ENCODE measurements at places on chromosomes 4 and X.

DNA sequence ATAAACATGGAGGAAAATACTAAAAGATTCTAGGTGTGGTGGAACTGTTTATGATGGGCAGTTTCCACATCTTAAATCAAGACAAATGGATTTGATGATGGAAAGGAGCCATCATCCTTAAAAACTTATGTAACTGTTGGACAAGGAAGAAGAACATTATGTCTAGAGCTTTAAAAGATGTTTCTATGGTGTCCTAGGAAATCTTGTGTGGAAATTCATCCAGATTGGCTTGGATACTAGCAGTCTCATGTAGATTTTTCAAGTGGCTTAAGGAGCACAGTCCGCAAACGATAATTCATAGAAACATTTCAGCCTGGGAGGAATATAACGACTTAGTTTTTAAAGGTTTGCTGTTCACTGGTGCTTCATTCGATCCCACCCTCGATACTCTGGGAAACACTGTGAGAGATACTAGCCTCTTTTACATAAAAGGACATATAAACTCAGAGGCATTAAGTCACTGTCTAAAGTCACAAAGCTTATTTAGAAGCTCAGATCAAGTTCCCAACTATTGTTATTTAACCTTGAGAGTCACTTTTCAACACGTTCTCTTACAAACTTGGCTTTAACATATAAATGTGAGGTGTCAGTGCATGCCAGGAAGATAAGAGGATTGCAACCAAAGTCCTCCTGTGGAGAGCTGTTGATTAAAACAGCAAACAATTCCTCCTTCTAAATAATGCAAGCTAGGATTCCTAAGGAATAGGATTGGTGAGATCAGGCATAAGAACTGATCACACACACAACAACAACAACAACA lies 135.7 kb upstream of the SCML1 start:
- DNase-seq, result no peak

DNA sequence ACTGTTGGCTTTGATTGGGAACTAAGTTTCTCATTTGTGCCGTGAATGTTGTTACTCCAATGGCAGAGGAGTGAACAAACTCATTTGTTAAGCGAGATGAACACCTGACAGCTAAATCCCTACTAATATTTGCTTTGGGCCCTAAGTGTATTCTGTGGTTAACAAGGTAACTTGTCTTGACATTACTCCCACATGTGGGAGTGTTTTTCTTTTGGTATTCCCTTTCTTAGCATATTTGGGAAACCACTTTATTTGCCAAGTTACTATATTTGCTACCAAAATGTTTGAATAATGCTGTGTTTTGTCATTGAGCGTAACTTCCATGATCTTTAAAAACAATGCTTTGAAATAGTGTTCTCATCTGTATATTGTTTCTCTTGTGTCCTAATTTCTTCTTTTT lies 82.5 kb downstream of the ARHGAP10 start:
- DNase-seq, result no peak

DNA sequence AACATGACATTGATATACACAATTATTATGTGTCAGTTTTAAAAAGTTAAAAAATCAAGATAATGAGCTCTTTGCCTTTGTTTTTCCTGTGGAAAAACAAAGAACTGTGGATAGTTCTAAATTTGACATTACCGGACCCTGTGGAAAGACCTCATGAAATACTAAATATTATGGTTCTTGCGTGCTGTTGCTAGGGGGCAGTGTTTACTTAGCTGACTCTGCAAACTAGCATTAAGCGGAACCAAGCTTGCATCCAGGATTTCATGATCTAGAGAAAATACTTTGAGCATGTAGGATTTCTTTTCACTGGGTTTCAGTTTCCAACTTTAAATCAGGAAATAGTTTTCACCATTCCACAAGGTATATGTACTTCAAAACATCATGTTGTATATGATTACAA lies 33.6 kb downstream of the CLCN4 start:
- DNase-seq, result peak; percentile 60

GRCh38 chr4:38056011-38056685 lies 96.0 kb downstream of the PTTG2 start:
- DNase-seq, result no peak

- peak; percentile 31 for DNase-seq
Observed at GRCh38 chr4:183241322-183241640, 78.8 kb downstream of the CLDN22 start.

- no peak for DNase-seq
Observed at GRCh38 chr4:120853161-120853935, 69.2 kb downstream of the PRDM5 start.

GRCh38 chrX:118632862-118633261 lies 94.5 kb upstream of the IL13RA1 start:
- DNase-seq, result no peak

DNA sequence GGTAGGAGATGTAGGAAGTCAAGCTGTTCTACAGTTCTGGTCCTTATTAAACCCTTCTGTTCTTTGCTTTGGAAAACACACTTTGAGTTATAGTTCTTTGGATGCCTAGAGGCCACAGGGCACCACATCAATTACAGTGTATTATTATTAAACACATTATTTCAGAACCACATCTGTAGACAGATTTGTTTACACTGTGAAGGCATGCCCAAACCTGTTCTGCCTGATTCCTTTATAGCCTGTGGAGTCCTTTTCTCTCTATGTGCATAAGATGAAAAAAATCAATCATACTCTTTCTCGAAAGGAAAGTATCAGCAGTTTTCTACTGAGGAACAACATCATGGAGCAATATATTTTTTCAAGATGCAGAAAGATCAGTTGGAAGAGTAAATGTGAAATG lies 371.3 kb upstream of the INTU start:
- no peak for DNase-seq

- no peak for DNase-seq
Observed at GRCh38 chr4:83208371-83209365, 75.9 kb downstream of the COQ2 start.

- no peak for DNase-seq
Observed at GRCh38 chr4:84648178-84648577, 65.3 kb downstream of the CDS1 start.

DNA sequence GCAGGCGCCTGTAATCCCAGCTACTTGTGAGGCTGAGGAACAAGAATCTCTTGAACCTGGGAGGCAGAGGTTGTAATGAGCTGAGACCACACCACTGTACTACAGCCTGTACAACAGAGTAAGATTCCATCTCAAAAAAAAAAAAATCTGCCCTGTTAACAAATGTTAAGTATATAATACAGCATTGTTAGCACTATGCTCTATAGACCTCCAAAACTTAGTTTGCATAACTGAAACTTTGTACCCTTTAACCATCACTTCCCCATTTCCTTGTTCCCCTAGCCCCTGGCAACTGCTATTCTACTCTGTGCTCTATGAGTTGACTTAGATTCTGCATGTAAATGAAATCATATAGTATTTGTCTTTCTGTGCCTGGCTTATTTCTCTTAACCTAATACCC lies 76.7 kb downstream of the TAB3 start:
- peak; percentile 71 for DNase-seq

DNA sequence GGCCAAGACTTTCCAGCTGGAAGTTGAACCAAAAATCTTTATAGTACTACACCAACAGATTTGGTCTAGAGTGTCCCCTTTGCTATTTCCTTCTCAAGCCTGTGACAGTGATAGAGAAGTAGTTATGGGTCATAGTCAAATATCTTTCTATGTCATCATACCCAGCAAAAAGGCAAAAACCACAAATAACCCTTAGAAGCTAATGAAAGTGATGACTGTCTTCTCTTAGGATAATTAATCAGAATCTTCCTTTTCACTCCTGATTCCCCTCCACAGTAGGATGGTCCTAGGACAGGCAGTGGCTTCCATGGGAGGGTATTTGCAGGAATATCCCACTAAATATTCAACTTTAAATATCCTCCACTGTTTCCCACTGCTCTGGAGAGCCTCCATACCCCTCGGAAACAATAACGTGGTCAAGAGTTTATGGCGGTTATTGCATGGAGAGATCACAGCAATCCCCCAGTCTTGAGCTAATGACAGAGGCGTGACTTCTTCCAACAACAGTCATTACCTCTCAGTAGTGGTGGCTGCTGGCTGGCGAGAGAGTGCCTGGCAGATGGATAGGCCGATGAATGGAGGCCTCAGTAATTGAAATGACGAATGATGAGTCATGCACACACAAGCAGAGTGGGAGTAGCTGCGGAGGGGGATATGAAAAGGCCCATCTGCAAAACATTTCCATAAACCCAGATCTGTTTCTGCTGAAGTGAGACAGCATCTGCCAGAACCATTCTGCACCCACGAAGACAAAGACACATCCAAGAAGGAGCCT lies 154.9 kb downstream of the STK32B start:
- no peak for DNase-seq

DNA sequence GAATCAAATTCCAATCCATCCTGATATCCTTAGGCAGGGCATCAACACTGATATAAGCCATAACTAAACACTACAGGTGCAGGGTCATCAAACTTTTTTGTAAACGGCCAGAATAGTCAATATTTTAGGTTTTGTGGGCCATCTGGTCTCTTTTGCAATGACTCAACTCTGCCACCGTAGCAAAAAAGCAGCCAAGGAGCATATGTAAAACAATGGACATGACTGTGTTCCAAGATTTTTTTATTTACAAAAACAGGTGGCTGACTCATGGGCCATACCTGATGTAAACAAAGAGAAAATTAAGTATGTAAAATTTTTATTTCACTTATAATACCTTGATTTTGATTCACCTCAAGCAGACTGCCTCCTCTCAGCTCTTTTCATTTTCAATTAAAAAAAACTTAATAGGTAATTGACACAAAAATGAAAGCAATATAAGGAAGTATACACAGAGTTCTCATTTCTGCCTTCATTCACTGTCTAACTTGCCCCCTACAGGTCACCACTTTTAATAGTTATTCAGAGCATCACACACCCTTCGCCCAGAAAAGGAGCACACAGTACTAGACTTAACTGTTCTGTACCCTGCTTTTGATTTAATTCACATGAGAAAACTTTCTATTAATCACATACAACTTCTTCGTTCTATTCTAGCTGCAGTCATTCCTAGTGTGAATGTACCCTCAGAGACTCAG lies 35.3 kb upstream of the GPM6B start:
- DNase-seq, result no peak

DNA sequence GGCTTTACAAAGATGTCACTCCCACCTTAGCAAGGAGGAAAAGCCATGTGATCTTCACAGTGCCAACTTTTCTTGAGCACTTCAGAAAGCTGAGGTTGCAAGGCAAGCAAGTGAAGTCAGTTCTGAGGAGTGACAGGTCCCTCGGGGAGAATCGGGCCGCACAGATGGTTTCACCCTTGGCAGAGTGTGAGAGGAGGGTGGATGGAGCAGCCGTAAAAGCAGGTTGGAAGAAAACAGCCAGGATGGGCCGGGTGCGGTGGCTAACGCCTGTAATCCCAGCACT lies 43.6 kb upstream of the TLR3 start:
- no peak for DNase-seq
